ENCODE measurements at places on chromosomes 12 and 14.

DNA sequence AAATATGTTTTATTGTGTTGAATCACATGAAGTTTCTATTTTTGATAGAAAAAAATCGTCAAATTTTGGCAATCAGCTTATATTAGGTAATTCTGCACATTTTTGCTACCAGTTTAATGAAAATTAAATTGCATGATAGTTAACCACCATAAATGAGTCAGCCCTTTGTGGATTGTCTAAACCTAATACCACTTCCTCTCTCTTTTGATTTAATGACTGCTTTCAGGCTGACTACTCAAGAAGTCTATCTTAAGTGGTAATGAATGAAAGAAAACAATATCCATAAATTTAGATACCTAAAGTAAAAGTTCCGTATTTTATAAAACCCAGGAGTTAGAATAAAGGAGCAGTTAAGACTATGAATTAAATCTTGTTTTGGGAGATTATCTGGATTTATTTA, 450.5 kb downstream of the TMEM117 start:
- no peak for DNase-seq

GRCh38 chr12:32756476-32757066, 874 bp upstream of the YARS2 start:
- no peak for DNase-seq

DNA sequence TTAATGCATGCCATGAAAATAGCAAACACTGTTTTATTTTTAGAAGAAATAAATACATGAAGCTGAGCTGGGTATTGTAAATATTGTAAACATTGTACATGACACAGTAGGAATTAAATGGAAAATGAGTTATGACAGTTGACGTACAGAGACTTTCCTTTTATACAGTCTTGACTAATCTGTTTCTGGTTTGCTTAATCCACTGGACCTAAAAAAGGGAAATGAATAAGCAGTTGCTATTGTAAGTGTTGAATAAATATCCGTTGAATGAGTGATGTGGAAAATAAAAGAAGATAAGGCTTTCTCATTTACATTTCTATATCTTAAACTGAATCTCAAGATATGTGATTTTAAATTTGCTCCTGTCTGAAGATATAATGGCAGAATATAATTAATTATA, 15.0 kb downstream of the PMCH start:
- no peak for DNase-seq

GRCh38 chr12:110668480-110669192, 20.3 kb downstream of the HVCN1 start:
- no peak for DNase-seq

GRCh38 chr14:78316052-78316451, 145.9 kb downstream of the NRXN3 start:
- DNase-seq: no peak

GRCh38 chr12:57498571-57498970, 10.7 kb downstream of the MARS1 start:
- DNase-seq: no peak

GRCh38 chr12:53699678-53700025, 23.8 kb upstream of the ATP5MC2 start:
- DNase-seq: no peak

DNA sequence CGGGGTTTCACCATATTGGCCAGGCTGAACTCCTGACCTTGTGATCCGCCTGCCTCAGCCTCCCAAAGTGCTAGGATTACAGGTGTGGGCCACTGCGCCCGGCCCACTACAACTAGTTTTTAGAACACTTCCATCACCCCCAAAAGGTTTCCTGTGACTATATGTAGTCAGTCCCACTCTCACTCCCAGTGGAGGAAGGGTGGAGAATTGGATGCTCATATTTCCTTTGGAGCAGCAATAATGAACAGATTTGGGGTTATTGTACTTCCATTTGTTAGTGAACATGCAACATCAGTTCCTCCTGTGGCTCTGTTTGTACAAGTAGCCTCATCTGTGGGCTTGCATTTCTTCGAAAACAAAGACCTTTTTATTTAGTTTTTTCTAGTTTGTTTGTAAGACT, 35.8 kb downstream of the RAP1B start:
- DNase-seq: no peak

- no peak for DNase-seq
These were observed 20.6 kb downstream of the TOGARAM1 start for GRCh38 chr14:44982594-44982993.

- DNase-seq: peak; percentile 59
These were observed 1061.8 kb downstream of the BCL11B start for GRCh38 chr14:98210045-98210672.

DNA sequence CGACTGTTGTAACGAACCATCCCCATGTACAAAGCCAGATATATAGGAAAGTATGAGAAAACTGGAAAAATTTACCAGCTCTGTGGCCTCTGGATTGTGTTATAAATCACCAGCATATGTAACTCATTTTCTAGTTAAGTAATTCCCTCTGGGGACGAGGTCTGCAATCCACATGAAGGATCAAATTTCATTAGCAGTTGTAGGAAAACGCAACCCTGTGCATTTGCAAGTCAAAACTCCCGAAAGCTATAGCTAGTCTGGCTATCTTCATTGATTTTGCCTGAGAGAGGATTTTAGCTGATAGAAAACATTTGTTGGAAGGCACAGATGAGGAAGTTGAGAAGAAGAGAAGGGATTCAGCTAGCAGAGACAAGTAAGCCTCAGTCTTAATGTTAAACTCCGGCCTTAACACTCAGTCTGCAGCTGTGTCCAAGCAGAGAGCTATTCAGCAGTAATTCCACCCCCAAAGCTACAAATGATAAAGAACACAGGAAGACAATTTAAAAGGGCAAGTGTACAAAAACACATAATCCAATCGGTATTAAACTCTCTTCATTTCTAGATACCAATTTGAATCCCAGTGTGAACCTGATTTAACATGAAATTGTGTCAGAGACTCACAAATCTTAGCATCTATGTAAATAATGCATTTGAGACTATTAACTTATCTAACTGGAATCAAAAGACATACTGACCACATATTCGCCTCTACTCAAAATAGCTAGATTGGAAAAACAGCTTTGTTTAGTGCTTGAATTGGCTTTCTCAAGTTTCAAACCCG, 54.2 kb upstream of the CERS5 start:
- no peak for DNase-seq

- DNase-seq: no peak
These were observed 41.1 kb downstream of the KICS2 start for GRCh38 chr12:64180951-64181350.

- no peak for DNase-seq
These were observed 163.4 kb downstream of the DPF3 start for GRCh38 chr14:72730468-72730867.

- no peak for DNase-seq
These were observed 43.8 kb upstream of the CLMN start for GRCh38 chr14:95363468-95363954.

GRCh38 chr14:71590131-71590530, 342.1 kb upstream of the RGS6 start:
- DNase-seq: no peak

DNA sequence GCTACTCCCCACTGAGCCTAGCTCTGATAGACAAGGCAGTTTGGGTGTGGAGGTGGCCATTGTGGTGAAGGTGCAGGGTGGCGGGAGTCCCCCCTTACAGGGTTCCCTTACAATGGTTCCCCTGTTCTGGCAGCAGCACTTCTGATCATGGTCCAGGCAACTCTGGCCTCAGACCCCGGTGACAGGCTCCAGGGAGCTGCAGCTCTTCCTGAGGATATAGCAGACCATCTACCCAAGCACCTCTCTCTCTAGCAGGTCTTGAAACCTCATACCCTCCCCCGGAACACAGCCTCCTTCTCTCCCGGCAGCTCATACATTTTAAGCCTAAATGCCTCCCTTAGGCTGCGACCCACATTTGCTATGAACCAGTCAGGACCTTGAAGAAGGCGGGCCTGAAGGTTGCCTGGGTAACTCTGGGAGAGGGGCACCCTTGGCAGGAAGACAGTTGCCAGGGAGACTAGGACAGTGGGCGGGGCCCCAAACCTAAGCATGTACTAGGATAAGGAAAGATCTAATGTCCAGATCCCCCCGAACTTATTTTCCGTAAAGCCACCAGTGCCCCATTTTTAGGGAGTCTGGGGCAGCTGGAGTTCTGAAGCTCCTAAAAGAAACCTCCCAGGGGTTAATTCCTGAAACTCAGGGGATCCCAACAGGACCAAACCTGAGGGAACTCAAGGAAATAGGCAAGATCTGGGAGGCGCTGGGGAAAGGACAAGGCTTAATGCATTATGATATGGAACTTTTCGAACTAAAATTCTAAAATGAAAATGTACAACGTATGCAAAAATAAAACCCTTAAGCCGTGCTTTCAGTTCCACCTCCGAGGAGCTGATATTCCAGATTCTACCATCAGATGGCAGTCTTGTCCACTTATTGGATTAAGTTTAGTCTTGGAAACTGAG, 4.5 kb upstream of the GDF11 start:
- DNase-seq: peak; percentile 93

DNA sequence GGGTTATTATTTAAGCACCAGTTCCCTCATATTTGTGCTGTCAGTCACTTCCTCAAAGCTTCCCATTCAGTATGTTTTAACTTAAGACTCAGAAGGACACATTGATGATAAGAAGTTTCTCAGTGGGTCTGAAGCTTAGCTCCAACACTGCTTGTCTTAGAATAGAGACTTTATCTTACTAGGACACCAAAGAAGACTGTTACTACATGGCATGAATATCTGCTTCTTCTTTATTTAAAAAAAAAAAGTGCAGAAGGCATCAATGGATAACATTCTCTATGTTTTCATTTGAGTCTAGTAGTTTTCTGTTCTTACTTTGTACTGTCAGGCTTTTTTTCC, 404.2 kb downstream of the DAD1 start:
- DNase-seq: no peak

DNA sequence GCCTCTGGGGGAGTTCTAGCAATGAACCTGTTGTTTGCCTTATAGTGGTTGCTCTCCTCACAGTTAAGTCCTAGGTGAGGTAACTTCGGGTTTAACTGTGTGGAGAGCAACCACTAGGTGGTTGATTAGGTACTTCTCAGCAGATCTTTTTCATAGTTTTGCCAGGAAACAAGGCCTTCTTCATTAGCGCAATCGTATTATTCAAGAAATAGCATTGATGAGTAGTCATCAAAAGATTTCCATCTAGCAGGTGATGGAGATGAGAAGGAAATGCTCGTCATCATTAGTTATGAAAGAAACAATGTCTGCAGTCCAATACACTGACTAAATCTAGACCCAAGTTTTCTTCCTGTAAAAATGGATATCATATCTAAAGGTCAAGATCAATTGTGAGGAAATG, 923.3 kb downstream of the AACS start:
- no peak for DNase-seq

DNA sequence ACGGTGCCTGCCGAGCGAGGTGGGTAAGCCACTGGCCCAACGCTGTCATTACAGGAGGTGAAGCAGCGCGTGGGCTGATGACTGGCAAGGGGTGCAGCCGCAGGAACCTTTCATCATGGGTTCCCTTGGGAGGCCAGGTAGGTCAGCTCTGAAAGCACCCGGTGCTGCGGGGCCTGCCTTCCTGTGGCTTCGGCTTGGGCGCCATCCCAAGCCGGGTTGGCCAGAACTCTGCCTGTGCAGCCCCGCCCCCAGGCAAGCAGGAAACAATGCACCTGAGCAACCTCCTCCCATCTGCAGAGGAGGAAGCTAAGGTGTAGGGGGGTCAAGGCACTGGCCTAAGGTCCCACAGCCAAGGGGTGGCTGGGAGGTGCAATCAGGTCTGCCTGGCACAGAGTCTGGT, 20.0 kb upstream of the HHIPL1 start:
- DNase-seq: no peak

DNA sequence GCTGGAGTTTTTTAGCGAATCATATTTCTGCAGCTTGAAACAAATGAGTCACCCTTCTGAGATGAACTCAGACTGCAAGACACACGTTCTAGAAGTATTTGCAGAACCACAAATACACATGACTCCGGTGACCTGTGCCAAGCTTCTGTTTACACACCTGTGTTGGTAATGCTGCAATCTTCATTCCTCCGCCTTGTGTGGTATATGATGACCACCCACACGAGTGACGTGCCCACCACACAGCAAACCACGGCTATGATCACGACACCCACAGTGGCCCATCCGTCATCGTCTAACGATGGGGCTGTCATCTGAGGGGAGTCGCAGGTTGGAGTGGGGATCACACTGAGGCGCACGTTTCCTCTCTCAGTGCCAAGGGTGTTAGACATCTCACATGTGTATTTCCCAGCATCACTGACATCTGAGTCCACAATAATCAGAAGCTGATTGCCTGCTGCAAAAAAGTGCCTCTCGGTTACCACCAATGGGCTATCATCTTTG, 43.0 kb downstream of the LRIG3 start:
- DNase-seq: no peak

- DNase-seq: no peak
These were observed 100.5 kb downstream of the AEBP2 start for GRCh38 chr12:19539836-19540235.

GRCh38 chr12:113591480-113591974, 119.9 kb upstream of the LHX5 start:
- no peak for DNase-seq

DNA sequence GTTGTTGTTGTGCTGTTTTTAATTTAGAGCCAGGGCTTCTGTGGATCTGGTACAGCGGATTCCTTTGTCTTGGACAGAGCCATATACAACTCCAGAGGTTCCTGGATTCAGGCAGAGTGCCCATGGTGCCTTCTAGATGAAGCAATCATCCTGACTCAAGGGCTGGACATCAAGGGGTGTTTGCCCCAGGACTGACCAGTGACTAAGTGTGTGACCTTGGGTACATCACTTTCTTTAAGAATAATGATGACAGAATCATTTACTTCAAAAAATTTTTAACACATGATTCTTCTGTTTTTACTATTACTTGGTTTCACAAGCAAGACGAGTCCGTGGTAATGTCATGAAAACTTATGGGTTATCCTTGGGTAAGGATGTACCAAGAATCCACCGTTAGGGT, 397.3 kb downstream of the ZFP36L1 start:
- no peak for DNase-seq

DNA sequence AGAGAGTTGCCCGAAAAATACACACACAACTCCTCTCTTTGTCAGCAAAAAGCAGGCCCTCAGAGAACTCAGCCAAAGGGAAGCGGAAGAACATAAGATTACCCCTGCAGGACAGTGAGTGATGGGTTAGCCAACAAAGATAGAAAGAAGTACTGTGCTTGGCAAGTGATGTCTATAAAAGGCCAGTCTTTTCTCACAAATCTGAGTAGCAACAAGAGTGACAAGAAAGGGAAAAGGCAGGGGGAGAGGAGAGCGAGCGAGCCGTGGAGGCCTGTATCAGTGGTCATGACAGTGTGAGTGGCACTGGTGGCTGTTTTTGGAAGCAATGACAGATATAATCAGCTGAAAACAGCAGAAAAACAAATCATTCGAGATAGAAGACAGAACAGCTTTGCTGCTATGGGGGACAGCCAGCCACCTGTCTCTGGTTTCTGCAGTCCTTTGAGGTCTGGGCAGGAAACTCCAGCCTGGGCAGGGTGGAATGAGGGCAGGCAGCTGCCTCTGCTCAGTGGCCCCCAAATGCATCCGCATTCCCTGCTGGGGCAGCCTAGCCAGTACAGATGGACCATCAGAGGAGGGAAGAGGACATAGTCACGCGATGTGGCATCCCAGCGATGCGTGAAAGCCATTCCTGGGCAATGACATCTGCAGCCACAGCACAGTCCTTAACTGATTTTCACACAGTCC, 74.7 kb downstream of the TRIM9 start:
- DNase-seq: no peak
